CD8-positive, alpha-beta memory T cell (primary cell): ENCODE measurements at places on chromosomes 13 and 19. TPM values are rescaled to one million over a fixed set of nuclear protein-coding genes. Genes with fewer than 3 reads are reported as not detected.

DNA sequence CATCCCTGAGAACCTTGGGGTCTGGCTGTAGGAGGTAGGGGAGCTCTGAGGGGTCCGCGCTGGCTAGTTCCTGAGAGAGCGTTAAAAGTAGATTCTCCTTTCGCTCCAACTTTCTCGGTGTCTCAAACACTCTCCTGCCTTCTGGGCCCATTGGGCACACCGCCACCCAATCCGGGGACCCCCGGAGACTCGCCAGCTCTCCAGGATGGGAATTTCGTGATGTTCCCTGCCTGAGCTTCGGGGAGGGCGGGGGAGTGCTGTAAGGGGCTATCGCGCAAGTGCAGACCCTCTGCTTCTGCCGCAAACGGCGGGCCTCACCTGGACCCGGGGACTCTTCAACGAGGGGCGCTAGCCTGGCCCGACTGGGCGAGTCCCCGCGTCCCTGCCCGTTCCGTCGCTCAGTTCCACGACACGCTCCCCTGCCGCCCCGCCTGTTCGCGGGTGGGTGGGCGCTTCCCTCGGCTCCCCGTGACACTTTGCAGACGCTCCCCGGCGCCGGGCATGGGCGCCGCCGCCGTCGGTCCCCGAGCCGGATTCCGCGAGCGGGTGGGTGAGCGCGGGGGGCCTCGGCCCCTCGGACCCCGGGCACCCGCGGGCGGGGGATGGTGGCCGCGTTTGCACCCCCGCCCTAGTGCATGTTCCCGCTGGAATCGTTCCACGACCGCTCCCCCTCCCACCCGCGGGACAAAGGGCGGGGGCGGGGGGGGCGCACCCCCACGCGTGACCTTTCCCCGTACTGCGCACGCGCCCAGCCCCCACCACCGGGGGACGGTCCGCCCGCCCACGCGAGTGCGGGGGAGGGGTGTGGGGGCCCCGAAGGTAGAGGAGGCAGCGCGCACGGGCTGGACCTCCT, at the start of gene CCDC106:
CCDC106 (plus strand) TSS at position 481 of the 853 bp plus-strand sequence. CDS start 835 bp downstream, outside the sequence.
- peak; percentile 72 for DNase-seq

GRCh38 chr19:1970003-1970805, 29.2 kb downstream of the CSNK1G2 start:
- no peak for DNase-seq

DNA sequence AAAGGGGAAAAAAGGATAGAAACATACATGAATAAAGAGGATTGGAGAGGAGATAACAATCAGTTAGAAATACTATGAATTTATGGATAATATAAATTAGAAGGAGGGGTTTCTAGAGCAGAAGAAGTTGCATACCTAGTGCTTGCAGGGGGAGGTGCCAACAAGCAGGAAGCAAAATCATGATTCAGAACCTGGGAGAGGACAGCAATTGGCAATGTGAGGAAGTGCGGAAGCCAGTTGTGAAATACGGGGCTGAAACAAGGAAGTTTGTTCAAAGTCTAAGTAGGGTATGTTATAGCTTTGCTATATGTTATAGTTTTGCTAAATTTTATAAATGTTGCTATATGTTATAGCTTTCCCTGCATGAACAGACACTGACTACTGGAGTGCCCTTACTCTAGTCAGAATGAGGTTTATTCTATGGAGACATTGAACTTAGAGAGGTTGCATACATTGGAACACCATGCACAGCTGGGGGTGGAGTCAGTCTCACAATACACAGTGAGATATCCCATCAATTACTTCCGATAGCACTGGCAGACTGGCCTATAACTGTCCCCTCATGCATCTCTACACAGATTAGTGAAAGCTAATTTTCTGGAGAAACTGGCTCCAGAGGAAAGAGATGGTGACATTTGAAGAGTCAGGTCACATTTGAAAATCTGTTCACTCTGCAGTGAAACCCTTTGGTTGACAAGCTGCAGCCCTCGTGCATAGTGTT, 92.1 kb downstream of the GPC6 start:
- no peak for DNase-seq

GRCh38 chr19:13149628-13150186, 468 bp downstream of the STX10 start:
- no peak for DNase-seq

GRCh38 chr13:53121919-53122318, 93.3 kb downstream of the OLFM4 start:
- DNase-seq: no peak

GRCh38 chr19:18086590-18087138, at the start of gene IL12RB1:
Gene IL12RB1, minus strand, starts transcription at chr19:18086934. Its CDS starts 111 bp downstream, at chr19:18086823.
- DNase-seq: peak; percentile 53

DNA sequence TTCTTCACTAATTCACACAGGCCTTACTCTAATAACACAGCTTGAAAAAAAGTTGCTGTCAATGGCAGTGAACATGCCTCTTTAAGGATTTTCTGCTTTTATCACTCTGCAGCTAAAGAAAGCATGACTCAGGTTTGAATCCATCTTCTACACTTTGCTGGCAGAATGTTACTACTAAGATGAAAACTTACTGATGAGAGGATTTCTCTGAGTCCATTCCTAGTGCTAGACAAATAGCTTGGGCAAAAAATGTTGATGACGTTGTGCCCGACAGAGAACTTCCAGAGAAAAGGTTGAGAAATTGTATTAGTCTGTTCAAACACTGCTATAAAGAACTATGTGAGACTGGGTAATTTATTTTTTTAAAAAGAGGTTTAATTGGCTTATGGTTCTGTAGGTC, 572.0 kb downstream of the IRS2 start:
- DNase-seq: no peak

DNA sequence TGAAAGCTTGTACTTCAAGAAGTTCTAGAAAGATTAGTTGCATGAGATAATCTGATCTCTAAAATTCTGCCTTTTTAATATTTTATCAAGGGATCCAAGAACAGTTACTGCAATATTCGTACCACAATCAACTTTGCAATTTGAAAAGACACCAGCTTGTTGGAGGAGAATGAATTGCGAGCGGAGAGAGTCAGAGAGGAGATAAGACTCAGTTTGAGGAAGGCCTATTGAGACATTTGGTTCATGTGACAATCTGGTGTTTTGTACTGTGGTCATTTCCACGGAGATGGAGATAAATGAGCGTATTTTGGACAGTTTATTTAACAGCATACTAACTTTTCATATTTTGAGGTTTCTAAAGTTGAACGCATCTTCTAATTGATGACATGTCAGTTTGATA, 1276.0 kb downstream of the EFNB2 start:
- DNase-seq: no peak

DNA sequence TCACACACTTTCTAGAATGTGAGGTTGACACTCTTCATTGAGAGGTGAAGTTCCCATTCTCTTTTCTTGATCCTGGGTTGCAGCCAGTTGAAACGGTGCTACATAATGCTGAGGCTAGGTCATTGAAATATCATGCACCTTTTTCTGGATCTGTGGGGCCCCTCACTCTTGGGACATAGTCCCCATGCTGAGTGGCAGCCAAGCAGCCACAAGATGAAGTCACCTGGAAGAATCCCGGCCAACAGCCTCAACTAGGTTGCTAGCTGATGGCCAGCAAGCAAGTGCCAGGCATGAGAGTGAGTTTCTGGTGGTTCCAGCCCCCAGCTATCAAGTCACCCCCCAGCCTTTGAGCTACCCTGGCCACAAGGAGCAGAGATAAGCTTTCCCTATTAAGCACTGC, 148.5 kb upstream of the TSHZ3 start:
- no peak for DNase-seq

- DNase-seq: no peak
Measured at GRCh38 chr13:25406377-25406776, 34.6 kb downstream of the ATP8A2 start.

The CBY2 gene
- not detected for total RNA-seq

- DNase-seq: no peak
Measured at GRCh38 chr13:63449550-63449949, 2033.9 kb upstream of the PCDH20 start.

GRCh38 chr13:90839061-90839460, 508.4 kb upstream of the MIR17HG start:
- no peak for DNase-seq

The ERICH6B gene
- total RNA-seq: not detected

DNA sequence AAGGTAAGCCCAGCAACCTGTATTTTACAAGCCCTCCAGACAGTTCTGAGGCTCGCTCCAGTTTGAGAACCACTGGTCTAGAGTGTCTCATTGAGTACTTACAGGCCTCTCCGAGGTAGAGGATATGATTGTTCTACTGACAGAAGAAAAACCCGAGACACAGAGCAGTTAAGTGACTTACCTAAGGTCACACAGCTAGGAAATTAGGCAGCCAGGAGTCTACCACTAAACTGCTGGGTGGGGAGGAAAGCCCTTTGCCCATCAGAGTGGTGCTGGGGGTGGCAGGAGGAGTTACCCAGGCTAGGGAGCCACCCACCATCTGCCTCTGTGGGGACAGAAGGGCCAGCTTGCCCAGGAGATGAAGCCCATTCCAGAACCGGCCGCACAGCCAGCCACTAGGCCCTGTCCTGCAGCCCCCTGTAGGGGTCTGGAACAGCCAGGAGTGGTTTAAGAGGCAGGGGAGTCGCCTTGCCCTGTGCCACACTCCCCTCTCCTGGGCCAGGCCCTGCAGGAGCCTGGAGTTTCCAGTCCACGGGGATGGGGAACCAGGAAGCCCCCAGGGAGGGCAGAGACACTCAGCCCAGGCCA, 703 bp downstream of the RASGRP4 start:
- DNase-seq: no peak

GRCh38 chr19:10146142-10146541, 26.4 kb upstream of the EIF3G start:
- no peak for DNase-seq

GRCh38 chr13:45119469-45119990, 780 bp upstream of the GTF2F2 start:
- DNase-seq: peak; percentile 54

DNA sequence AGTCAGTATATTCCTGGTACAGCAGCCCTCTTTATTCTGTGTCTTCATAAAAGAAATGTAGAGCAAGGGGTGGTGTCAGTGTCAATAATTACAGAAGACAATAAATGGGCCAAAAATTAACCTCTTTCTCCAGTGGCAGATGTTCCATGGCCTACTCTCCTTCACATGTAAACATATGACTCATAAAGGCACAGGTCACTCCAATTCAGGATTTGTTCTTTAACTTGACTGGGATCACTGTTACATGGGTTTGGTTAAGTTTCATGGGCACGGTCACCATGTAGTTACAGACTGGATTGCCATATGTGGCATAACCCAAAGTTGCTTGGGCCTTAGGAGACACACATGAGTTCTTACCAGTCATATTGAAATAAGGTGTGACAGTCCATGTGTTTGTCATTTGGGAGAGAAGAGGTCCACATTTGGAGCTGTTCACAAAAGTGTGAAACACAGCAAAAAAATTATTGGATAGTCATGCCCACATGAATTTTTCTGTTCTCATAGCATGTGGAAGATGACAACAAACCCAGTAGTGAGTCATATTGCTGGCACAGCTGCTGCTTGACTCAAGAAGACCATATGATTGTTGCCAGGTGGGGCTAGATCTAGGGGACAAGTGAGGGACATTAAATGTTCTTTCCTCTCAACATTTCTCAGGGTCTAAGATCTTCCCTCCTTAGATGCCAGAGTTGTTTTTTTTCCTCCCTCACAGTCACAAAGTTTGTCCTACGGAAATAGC, 68.1 kb upstream of the HTR2A start:
- no peak for DNase-seq

DNA sequence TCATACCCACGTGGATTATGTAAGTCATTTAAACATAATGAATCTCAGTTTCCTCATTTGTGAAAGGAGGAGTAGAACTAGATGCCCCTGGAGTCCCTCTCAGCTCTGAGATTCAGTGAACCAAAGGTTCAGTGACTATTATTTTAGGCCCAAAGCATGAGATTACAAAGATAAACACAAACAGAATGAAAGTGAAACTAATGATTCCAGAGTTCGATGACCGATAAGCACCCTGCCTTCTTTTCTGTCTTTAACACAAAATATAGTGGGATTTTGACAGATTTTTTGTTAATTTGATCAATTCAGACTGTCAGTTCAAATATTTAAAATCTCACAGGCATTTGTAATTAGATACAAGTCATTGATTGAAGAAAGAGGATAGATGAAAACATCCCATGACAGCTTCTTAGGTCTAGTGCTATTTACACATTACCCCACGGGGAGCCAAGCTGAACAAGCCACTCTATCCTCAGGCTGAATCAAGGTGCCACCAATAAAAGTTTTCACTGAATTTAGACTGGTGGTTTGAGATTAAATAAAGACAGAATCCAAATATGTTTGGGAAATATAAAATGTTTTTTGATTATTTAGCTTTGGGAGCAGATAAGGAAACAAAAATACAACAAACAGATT, 64.6 kb upstream of the RAP2A start:
- peak; percentile 21 for DNase-seq

The FZR1 gene
- total RNA-seq: 36.9 TPM

DNA sequence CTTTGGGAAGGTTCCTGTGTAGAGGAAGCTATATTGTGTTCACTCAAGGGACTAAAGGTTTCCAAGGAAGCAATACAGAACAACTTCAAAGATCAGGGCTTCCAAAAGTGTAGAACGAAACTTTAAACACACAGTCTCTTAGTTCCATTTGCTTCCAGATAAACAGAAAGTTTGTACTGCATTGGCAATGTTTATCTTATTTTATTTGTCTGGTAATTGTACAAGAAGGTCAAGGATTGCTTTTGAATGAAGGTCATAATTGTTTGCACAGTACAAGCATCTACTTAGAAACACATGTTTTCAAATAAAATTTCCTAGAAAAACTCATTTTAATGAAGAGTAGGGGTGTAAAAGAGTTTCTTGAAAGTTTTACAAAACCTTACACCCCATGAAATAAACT, 712.7 kb upstream of the SGCG start:
- no peak for DNase-seq

DNA sequence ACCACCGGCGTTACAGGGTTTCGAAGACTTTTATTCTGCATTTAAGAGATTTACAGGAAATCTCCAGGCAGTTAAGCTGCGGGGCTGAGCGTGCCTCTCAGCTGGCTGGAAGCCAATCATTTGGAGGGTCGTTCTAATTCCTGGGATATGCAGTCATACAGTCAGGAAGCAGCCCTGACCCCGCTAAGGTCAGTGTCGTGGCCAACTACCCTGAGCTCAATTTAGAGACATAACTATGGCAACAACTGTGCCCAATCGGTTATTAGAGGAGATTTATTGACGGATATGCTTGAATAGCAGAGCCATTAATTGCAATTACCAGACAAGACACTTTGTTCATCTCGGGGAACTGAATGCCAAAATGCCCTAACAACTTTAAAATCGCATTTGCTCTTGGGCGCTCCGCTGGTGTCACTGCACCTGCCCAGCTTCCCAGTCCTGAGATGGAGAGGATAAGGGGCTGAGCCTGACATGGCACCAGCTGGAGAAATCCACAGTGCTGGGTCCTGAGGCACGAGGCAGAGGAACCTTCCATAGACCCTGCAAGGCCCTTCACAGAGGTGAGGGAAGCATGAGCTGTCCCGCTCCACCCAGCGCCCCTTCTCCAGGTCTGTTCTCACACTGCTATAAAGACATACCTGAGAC, 15.1 kb upstream of the ZNF507 start:
- no peak for DNase-seq

- no peak for DNase-seq
Measured at GRCh38 chr13:26498656-26499601, 58.6 kb upstream of the WASF3 start.

DNA sequence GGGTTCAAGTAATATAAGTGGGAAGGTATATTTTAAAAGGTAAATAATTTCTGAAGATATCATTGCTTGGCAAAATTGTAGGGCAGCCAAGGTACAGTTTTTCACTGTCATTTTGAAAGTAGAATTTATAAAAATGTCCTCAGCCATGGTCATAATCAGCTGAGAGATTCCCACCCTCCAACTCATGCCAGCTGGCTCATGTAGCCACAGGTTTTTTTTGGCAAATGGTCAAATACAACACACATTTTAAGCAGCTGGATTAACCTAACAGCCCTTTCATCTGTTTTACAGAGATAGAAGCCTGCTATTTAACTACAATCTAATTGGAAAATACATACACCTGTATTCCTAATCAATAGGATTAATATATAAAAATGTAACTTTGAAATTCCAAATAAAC, 619.2 kb upstream of the SGCG start:
- DNase-seq: no peak
